NCI-H187 treated with DMSO at 0.1 percent for 48 hours (cell line): ENCODE measurements at places on chromosomes 4 and X.

- no peak for DNase-seq
Measured at GRCh38 chr4:4849524-4850193, 9.8 kb upstream of the MSX1 start.

DNA sequence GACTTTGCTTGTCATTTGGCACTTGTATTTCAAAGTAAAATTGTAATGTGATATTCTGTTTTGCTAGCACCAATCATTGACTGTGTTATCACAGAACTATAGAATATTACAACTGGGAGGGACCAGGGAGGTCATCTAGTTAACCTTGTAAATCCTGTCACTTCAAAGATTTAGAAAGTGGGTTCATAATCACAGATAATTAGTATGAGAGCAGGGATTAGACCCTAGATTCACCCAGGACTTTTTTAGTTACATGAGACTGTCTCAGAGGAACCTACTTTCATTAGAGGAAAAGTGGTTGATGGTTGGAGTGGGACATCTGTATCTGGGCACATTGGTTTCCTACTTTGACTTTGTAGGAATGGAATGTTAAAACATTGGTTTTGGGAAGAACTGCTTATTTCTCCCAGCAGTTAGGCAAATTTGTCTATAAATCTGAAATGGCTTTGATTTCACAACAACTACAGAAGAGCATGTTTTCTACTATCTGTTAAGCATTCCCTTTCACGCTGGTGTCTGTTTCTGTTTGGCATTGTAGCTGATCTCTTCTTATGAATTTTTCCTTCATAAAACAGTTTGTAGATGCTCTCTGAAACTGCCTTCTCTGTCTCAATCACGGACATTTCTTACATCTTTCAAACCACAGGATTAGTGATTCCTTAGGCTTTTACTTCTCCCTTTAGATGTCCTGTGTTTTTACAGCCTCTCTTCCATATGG is 144.1 kb downstream of the DIPK2B start:
- no peak for DNase-seq

GRCh38 chr4:60934566-60935295 is 265.4 kb upstream of the ADGRL3 start:
- no peak for DNase-seq

GRCh38 chrX:50913520-50913919 is 3.0 kb downstream of the BMP15 start:
- no peak for DNase-seq

GRCh38 chrX:47863187-47863586 is 26.5 kb downstream of the ZNF81 start:
- DNase-seq, result no peak

DNA sequence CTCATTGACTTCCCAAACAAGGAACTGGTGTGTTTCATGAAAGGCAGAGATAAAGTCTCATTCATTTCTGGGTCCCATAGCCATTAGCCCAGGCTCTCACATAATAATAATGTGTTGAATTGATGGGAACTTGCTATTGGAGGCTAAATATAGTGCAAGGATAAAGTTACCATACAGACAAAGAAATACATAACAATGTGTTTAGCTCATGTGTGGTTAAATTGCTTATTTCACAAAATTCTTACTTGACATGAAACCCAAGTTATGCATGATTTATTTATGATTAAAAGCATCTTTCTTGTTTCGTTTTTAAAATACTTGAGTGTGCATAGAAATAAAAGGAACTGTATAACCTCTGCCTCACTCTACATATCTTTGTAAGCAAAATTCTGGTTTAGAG is 37.3 kb upstream of the LPAR4 start:
- no peak for DNase-seq

DNA sequence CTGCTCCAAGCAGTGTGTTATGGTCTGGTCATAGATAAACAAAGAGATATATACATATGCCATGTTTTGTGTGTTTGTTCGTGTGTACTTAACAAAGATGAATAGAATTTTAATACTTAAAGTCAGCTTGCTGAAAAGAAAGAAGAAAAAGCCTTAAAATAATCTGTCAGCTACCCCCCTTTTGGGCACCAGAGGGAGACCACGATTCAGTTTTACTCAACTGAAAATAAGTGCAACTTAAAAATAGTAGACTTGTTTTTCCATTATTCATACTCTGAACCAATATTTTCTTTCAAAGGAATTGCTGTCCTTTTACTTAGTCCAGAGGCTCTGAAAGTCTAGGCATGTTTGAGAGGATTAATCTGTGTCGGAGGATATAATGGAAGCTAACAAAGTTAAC is 181.7 kb upstream of the AGTR2 start:
- no peak for DNase-seq

DNA sequence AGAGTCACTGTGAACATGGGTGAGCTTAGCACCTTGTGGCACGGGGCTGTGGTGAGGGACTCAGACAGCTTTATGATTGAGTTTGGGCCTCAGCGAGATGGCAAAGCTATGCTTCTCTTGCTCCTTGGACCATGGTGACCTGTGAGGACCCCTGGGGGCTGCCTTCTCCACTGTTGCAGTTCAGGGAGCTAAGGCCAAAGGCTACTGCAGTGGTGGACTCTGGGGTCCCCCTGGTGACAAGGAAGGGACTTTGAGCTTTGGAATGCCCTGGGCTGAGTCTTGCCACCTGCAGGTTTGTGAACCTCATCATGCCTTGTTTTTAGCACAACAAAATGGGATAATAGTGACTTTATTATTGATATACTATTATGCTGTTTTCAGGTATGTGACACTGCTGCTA is 36.5 kb downstream of the TBL1X start:
- no peak for DNase-seq

DNA sequence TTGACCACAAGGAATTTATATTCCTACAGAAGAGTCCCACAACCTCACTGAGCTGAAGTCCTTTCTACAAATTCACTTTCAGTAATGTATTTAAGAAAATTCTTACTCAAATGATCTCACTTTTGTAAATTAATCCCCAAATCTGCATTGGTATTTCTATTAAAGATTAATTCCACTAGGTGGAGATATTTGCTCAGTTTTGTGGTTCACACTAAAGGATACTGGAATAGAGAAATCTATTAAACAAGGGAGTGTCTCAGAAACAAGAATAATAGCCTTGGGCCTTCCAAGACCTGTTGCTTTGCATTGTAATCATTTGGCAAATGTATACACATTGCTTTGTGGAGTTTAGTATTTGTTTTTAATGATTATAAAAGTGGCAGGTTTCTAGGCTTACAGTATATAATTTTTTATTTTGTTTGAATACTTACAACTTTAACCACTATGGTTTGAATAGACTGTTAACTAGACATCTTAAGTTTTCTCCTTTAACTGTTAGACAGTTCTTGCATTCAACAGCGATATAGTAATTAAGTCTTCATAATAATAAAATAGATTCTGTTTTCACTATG is 25.9 kb downstream of the CFAP299 start:
- DNase-seq, result no peak

DNA sequence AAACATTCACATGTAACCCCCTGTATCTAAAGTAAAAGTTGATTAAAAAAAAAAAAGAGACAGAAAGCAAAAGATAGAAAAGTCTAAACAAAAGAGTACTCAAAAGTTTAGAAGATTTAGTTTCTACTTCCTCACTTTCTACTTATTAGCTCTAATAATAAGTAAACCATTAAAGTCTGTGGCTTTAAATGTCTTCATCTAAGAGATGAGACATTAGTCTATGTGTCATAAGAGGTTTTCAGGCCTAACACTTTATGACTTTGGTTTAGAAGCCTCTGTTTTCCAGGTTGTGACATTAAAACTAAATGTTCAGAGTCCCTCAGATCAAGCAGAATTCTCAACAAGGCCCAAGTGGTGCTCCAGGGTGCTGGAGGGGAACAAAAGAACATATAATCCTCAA is 42.2 kb upstream of the GUCY1A1 start:
- DNase-seq, result no peak

DNA sequence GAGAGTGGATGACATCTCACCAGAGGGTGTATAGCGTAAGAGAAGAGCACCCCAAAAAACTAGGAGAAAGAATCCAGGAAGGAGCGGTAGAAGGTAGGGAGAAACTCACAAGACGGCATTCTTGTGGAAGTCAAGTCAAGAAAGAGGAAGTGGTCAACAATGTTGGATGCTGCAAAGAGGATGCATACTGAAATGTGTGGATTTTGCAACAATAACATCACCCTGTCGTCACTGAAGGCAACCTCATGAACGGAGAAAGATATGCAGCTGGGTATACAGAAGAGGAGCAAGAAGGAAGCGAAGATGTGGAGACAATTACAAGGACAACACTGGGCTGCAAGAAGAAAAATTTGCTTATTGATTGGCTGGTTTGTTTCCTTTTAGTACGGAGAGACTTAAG is 11.4 kb upstream of the TAPT1 start:
- DNase-seq, result no peak

GRCh38 chr4:79621061-79621460 is 213.0 kb upstream of the GK2 start:
- DNase-seq, result no peak

- no peak for DNase-seq
Measured at GRCh38 chrX:78140206-78140605, 756 bp upstream of the TAF9B start.

DNA sequence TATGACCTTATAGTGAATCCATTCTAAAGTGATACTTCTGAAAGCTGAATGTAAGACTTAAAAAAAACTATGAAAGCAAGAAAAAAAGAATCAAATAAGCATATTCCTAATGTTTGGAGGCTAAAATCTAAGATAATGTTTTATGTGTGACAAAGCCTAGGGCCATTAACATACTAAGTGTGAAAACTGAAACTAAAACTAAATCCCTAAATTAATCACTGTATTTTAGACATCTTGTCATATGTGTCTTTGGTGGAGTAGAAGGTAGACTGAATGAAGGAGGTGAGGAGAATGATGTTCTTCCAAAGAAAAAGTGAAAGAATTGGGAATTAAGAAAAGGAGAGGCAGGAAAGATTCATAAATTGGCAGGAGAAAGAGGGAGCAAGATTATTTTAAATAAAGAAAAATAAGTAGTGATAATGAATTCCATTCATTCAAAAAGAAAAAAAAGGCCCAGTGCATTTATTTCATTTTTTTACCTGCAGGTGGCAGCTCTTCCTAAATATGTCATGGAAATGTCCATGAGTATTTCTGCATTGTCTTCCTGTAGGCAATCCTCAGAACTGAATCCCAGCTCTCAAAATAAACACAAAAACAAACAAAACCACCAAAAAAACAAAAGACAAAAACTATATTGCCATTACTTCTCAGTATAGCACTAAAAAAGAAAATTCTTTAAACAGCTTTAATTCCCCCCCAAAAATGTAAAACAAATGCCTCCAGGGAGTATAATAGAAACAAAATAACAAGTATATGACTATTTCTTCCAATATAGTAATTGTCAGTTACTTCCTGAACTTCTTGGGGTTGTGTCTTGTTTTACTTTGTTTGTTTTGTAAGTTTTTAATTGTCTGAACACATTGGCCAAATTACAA is 17.0 kb upstream of the AP1AR start:
- DNase-seq, result no peak

- DNase-seq, result no peak
Measured at GRCh38 chr4:162352580-162353107, 188.8 kb upstream of the FSTL5 start.

GRCh38 chrX:153812220-153812619 is 17.8 kb downstream of the SSR4 start:
- no peak for DNase-seq

DNA sequence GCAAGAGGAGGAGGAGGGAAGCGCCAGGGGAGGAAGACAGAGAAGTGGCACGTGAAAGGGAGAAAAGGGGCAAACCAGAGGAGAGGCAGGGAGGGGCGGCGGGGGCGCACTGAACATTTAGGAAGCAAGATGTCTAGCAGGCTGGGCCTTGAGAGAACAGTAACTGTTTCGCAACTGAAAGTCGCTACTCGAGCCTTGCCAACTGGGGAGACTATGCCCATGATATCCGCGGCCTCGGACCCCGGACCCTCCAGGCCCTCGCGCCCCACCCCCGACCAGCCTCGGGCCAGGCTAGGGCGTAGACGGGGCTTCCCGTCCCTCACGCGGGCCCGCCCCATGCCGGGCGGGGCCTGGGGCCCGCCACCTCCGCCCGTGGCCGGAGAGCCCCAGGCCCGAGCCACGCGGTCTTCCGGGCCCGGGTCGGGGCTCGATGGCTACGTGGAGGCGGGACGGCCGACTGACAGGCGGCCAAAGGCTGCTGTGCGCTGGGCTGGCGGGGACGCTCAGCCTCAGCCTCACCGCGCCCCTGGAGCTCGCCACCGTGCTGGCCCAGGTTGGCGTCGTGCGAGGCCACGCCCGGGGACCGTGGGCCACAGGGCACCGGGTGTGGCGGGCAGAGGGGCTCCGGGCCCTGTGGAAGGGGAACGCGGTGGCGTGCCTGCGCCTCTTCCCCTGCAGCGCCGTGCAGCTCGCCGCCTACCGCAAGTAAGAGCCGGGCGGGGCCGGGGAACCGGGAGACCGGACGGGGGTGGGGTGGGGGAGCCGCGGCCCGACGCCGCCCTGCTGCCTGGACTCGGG is at the start of gene SLC25A43:
Gene SLC25A43 (plus strand): TSS at position 363 of the 798 bp plus-strand sequence. CDS start 68 bp downstream, at position 431.
- DNase-seq, result no peak

DNA sequence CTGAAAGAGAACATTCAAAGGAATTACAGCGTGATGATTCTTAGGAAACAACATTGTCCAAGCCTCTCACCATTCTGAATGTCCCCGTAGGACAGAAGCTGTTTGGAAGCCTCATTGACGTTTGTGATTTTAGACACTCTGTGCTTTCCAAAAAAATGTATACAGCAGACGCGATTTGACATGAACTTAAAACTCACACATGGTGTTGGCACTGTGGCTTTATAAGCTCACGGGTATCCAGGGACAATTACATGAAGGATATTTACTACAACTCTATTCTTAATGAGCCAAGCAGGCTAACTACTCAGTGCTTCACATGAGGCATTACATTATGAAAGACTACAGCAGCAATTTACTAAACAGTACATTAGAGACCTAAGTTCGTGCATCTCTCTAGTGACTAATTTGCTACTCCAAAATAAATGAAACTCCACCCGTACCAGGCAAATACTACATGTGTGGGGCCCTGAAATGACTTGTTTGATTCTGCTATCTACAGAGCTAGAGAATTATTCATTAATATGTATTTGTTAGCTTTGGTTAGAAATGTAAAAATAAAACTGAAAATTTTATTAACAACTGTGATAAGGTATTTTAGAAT is 620.7 kb downstream of the SPRY1 start:
- DNase-seq, result no peak

- no peak for DNase-seq
Measured at GRCh38 chrX:72040506-72040905, 91.2 kb downstream of the RTL5 start.

DNA sequence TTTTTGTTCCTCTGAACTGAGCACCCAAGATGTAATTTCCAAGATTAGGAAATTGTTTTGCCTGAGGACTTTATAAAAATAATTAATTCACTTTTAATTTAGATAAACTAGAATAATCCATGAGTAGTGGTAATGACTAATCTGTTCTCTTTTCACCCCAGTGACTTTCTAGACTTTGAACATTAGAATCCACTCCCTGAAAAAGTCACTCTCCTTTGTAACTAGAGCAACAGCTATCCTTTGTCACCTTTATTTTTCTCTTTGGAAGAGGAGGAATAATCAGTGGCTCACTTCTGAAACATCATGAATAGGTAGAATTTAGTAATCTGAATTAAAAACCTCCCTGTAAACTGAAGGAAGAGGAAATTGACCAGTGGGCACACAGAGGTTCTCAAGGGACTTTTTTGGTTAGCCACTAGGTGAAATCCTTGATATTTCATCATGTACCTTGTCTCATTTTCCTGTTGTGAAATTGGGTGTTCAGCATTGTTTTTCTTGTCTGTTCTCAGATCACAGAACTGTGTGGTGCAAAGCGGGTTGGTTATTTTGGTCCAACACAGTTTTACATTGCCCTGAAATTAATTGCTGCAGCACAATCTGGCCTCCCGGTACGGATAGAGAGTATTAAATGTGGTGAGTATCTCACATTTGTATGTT is 59.4 kb downstream of the REPS2 start:
- DNase-seq, result no peak
